ENCODE measurements at places on chromosomes 4 and X. TPM values are rescaled to one million over a fixed set of nuclear protein-coding genes. Genes with fewer than 3 reads are reported as not detected.

SMR3B gene
- total RNA-seq, result not detected

PDK3 gene
- total RNA-seq, result 27.2 TPM

SLC25A6 gene
- 281 TPM for total RNA-seq

ZNF518B gene
- total RNA-seq, result 22.8 TPM

SPANXA2 gene
- not detected for total RNA-seq

SLC16A2 gene
- total RNA-seq, result 0.08 TPM

GEMIN8 gene
- total RNA-seq, result 17.7 TPM
